ENCODE measurements at places on chromosomes 2 and 18. TPM values are rescaled to one million over a fixed set of nuclear protein-coding genes. Genes with fewer than 3 reads are reported as not detected.

Gene LTBP1
- total RNA-seq = 9.1 TPM

Gene ATP8B1
- 16.6 TPM for total RNA-seq

Gene UPP2
- total RNA-seq = 0.53 TPM

Gene ALPP
- total RNA-seq = not detected

Gene ALKAL2
- 1.9 TPM for total RNA-seq

Gene ANKRD62
- total RNA-seq = not detected

Gene CSRNP3
- 1.2 TPM for total RNA-seq

Gene OSBPL1A
- 14.0 TPM for total RNA-seq

Gene AQP12B
- not detected for total RNA-seq

Gene FIGN
- total RNA-seq = 5.5 TPM

Gene RNF125
- total RNA-seq = 9.1 TPM

Gene ROCK2
- 19.6 TPM for total RNA-seq

Gene DLGAP1
- 0.31 TPM for total RNA-seq

DNA sequence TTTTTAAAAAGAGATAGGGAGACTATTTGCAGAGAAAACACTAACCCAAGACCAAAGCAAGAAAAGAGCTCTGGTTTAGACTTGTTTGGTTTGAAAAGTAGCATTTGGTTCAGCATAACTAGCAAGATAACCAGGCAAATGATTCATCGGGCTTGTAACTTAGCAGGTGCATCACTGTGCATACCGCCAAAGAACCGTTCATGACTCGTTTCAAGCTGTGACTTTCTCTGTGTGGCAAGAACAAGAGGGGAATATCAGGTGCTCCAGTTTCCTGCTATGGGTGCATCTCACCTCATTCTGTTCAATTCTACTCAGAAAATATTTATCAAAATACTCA is 244.9 kb downstream of the ETAA1 start:
- no peak for DNase-seq

DNA sequence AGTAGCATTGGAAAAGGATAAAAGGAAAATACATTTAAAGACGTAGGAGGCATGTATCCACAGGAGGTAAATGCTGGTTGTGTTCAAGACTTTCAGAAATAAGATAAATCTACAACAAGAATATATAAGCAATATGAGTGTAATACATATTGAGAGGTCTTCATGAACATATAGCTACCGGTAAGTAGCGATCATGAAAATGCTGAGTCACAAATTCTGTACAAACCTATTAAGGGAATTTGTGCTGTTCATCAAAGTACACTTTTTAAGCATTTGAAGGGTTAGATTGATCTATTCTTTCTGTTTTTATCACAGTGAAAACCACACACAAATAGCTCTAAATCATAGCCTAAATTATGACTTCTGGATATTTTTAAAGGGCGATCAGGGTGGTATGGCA is 173.1 kb upstream of the NYAP2 start:
- DNase-seq = no peak

DNA sequence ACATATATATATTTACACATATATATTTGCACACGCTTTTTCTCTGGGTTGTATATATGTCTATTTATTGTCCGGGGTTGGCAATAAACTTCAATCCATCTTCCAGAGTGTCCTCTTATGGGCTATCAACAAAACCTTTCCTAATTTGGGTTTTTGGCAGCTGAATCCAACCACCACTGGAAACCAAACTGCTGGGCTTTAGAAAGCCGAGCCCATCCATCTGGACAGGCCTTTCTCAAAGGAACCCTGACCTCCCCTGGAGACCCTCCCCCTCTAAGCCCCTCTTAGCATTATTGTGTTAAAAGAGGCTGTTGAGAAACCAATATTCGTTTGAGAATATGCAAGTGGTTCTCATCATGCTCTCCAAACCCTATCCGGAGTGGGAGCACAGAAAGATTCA is 153.6 kb downstream of the NRP2 start:
- no peak for DNase-seq

DNA sequence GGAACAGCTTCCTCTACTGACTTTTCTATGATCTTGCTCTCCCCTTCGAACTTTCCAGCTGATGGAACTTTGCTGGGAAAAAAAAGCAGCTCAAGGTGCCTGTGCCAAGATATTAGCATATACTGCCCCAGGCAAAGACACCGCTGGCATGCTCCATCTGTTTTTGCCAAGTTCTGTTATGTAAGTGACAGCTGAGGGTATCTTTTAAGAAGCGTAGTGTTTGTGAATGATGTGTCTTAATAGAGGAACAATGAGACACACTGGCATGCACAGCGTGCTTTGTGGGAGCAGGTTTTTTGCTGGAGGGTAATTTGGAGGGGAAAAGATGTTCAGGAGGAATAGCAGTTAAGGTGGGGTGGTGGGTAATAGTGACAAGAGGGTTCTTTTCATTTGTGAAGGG is 47.8 kb downstream of the SLC4A3 start:
- no peak for DNase-seq

DNA sequence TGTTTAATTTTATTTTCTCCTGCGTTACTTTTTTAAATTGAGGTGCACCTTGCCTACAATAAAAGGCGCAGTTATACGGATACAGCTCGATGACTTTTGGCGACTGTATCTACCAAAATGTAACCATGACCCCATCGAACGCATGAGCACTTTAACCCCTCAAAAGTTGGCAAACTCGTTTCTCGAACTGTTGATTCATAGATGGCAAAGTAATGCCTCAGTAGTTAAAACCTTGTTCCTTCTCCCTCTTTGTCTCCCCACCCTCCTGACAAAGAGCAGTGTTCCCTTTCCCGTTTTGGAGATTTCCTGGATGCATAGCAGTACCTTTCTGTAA is 577 bp downstream of the MOGAT1 start:
- no peak for DNase-seq

GRCh38 chr18:67379981-67380380 is 136.5 kb downstream of the DSEL start:
- DNase-seq = no peak

DNA sequence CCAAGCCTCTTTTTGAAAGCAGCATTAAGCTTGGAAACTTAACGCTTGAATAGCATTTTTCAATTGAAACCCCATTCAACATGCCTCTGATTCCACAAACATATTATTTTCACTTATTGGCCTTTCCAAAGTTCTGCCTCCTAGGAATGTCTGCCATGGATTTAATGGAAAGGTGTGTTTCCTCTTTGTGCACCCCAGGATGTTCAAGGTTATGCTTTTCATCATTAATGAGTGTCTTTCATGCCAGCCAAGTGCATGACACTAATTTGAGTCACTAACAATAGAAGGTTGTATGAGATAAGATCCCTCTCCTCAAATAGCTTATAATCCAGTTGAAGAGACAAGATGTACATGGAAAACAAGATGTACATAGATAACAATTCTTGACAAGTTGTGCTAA is 84.7 kb downstream of the ALPK2 start:
- no peak for DNase-seq

- DNase-seq = no peak
Measured at GRCh38 chr2:98776136-98776535, 45.2 kb upstream of the MGAT4A start.

DNA sequence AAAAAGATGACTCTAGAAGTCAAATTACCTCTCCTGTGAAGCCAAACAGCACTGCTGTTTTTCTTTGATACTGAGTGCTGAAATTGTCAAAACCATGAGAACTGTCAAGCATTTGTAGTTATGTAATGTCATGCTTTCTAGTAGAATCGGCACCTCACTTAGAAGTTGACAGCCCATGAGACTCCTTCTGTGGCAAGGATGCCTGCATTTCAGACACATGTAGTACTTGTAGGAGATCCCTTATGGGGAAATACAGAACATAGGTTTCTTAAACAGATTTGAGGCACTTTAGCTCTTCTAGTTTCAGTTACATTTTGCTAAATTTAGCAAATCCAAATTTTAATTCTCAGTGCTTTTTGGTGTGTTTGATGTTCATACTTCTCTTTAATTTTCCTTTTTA is 15.7 kb downstream of the ZNF407 start:
- no peak for DNase-seq

- DNase-seq = no peak
Measured at GRCh38 chr2:72830273-72830672, 4.4 kb upstream of the EXOC6B start.

DNA sequence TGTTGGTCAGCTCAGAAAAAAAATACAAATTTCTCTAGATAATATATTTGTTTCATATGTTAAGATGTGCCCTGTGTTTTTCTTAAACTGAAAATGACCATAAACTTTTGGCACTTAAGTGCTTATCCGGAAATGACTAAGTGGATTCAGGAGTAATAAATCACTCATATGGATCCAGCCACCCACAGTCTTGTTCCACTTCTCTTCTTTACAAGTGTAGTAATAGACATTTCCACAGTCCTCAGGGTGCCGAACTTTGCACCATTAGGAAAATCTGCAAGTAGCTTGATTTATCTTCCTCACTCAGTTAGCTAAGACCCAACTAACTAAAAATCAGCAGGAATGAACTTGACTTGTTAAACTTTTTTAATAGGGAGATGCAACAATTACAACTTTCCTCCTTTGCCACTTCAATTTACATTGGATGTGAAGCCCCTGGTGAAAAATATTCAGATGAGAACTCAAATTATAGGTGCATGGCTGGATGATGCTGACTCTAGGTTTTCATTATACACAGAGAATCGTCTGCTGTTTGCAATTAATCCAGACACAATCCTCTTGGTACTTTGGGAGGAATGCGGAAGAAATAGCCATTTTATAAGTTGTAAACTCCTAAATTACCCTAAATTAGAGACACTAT is 322.5 kb downstream of the ARHGAP15 start:
- no peak for DNase-seq

- DNase-seq = no peak
Measured at GRCh38 chr2:160751021-160751420, 257.4 kb upstream of the RBMS1 start.

DNA sequence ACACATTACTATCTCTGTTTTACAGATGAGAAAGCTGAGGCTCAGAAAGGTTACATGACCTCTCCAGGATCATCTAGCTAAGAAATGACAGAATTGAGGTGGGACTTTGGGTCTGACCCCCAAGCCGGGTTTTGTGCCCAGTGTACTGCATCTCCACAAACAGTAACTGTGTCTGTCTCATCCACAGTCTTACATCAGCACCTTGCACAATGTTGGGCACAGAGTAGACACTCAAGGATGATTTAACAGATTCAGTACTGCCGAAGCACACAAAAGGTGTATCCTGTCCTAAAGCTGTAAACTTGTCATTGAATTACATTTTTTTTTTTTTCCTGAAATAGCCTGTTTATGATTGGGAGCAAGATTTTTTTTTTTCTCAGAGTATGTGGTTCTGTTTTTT is 84.8 kb downstream of the ADCYAP1 start:
- DNase-seq = no peak

- DNase-seq = no peak
Measured at GRCh38 chr2:165227571-165227970, 11.6 kb upstream of the SCN2A start.

DNA sequence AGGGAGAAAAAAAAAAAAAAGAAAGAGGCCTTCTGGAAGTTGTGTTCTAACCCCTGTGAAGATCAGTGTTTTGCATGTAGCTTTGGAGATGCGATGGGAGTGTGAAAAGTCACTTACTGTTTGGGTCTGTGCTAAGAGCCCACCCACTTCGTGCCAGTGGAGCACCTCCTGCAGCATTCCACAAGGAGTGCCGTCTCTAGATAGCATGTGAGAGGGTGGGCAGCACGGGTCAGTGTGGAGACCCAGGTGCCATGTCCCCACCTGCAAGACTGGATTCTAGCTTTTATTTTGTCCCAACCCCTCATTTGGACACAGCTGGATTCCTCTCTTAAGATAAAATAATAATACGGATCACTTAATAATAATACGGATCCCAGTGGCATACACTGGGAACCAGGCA is 12.5 kb upstream of the TMEM185B start:
- no peak for DNase-seq

DNA sequence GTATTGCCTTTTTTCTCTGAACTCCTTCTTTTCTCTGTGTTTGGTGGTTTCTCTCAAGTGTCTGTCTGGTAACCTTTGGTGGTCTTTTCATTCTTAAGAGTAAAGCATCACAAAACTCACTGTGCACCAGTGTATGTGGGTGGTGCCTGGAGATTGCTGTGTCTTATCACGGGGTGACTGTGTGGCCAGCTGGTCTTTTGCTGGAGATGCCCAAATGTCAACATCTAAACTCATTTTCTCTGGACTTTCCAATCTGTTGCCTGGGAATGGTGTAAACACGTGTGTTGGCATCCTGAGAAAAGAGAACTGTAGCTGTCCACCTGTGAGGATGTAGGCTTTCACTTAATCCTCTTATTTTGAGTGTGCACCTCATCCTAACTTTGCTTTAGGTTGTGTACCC is 323.2 kb downstream of the AGPS start:
- DNase-seq = no peak

GRCh38 chr2:84288293-84288692 is 170.8 kb downstream of the SUCLG1 start:
- no peak for DNase-seq

DNA sequence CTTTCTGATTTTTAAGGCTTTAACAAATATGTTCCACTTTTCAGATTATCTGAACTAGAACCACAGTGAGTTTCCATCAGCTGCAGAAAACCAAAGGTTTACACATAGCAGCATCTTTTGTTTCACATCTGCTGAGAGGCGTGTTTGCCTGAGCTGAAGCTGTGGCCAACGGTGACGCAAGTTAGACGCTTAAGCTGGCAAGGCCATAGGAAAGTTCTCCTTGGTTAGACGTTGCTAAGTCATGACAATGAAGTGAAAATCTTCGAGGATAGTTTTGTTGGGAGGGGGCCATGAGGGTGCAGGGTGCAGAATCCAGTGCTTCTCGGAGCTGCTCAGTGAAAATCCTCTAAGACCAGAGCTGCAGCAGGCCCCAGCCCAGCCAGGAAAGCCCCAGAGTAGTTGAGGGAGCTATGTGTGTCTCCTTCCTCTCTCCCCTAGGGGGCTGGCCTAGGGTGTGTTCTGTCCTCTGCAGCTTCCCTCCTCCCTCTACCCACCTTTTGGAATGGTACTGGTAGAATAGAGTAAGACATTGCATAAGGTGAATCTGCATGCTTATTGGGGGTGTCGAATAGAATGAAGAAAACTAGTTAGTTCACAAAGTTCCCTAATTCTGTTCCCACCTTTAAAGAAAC is 105.4 kb downstream of the FHOD3 start:
- no peak for DNase-seq

DNA sequence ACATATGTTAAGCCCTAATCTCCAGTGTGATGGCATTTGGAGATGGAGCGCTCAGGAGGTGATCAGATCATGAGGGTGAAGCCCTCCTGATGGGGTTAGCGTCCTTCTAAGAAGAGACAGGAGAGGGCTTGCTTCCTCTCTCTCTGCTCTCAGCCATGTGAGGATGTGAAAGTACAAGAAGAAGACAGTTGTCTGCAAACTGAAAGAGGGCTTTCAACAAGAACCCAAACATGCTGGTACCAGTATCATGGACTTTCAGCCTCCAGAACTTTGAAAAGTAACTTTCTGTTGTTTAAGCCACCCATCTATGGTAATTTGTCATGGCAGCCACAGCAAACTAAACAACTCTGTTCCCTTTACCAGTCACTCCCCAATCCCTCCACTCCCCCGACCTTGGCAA is 47.4 kb downstream of the CACNB4 start:
- no peak for DNase-seq

- DNase-seq = no peak
Measured at GRCh38 chr18:52391810-52392559, 52.0 kb downstream of the DCC start.

- DNase-seq = no peak
Measured at GRCh38 chr2:11746807-11747459, 501 bp downstream of the LPIN1 start.

- no peak for DNase-seq
Measured at GRCh38 chr2:234536178-234536965, 39.5 kb upstream of the ARL4C start.

- no peak for DNase-seq
Measured at GRCh38 chr18:56988022-56988421, 158.9 kb upstream of the BOD1L2 start.

GRCh38 chr18:7575465-7576028 is 8.4 kb downstream of the PTPRM start:
- DNase-seq = no peak
